ENCODE measurements at places on chromosomes 6 and 20.
A peak's percentile ranks its signal among the peaks of the same experiment; 100 is the strongest.

DNA sequence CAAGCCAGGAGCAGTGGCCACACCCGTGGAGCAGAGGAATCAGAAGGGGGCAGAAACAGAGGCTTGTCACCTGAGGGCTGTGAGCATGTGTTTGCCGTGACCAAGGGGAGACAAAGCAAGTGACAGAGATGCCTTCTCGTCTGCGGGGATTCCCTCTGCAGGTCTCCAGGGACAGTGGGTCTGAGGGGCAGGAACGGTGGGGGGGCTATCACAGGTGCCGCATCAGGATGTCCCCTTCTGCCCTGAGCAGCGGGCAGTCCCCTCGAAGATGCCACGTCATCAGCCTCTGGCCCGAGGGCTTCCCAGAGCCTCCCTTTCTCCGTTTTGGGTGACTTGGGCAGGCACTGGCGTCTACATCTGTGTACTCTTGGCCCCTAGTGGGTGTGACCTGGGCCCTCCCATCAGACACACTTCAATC is 338.7 kb downstream of the PREX1 start:
- DNase-seq: no peak

GRCh38 chr6:43455531-43456428 is at the start of gene DLK2:
Gene DLK2 (minus strand): TSS chr6:43455548. CDS start chr6:43454825, 723 bp downstream.
- peak; percentile 76 for DNase-seq

DNA sequence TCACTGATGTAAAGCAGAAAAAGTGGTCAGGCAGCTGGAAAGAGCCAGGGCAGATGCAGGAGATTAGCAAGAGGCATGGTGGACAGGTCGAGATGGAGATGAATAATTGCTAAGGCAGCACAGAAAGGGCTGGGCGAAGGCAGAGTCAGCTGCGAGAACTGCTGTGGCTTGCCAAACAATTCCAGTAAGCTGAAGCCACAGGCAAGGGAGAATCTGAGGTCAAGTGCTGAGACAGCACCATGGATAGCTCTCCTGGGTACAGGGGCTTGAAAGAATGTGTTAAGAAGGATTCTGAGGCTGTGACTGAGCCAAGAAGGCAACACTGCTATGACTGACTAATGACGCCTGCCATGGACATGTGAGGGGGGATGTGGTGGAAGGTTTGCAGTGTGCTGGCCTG is 220.8 kb upstream of the FOXA2 start:
- DNase-seq: no peak

- DNase-seq: no peak
Measured at GRCh38 chr6:53579338-53579737, 34.4 kb upstream of the GCLC start.

DNA sequence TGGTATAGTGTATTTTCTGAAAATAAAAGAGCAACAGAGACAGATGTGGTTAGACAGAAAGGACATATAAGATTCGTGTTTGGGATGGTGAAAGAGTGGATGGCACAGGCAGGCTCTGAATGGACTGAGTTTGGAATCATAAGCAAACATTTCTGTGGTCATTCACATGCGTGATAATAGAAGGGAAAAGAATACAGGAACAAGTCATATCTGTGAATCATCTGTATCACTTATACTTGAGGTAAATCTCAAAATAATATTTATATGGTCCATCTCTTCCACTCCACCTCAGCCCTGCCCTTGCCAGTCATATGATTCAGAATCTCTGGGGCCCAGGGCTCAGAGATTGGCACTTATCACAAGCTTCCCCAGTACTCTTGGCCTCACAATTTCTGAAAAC is 535.1 kb downstream of the BCKDHB start:
- DNase-seq: no peak

- DNase-seq: no peak
Measured at GRCh38 chr20:869606-870005, 36.1 kb downstream of the FAM110A start.

DNA sequence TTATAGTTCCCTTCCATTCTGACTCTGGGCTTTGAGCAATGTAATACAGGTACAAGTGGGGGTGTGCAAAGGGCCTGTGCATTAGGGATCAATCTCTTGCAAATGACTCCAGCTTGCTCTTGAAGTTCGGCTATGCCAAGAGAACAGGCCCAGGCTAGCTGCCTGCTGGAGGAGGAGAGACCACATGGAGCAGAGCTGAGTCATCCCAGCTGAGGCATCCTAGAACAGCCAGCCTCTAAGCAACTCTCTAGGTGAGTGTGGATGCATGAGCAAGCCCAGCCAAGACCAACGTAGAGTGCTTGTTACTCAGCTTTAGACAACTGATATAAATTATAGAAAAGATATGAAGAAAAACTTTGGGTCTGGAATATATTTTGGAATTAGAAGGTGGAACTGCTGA is 47.6 kb upstream of the RBM24 start:
- DNase-seq: no peak

- DNase-seq: peak; percentile 73
Measured at GRCh38 chr6:159100395-159101182, 55.8 kb upstream of the TAGAP start.

DNA sequence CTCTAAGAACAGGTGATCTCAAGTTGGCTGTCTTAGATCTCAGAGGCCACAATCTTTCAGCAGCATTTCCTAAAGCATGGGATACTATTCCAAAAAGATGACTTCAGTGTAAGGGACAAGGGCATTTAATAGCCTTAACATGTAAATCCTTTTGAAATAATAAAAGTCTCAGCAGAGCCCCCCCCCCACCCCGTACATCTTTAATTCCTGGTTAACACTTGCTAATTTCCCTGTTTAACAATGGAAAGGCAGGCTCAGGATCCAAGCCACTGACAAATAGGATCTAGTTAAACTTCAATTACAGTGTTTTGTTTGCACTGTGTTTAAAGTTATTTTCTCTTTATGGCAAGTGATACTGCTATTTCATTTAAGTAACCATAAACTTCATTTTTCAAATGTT is 12.0 kb downstream of the TASP1 start:
- DNase-seq: no peak

- DNase-seq: no peak
Measured at GRCh38 chr6:159684013-159684304, 9.1 kb downstream of the SOD2 start.

DNA sequence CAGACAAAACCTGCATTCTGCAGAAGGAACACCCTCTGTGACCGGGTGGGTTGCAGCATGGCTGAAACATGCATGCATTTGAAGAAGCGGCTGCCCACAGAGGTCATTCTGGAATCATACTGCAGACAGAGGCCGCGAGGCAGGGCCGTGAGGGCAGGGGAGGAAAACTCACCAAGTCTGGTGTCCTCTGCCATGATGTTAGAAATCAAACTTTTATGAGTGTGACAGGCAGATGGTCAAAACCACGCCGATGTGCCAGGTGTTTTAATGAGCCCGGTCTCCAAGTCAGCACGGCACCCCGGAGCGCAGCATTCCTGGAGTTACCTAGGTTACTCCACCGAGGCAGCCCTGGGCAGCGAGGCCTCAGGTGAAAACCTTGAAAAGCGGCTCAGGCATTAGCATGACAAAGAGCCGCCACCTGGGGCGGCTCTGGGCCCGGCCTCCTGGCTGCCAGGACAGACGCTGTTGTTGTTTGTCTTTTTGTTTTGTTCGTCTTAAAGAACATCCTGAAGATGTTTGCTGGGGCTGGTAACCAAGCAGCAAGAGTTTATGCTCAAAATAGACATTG is 255.6 kb downstream of the ERMARD start:
- DNase-seq: peak; percentile 38

DNA sequence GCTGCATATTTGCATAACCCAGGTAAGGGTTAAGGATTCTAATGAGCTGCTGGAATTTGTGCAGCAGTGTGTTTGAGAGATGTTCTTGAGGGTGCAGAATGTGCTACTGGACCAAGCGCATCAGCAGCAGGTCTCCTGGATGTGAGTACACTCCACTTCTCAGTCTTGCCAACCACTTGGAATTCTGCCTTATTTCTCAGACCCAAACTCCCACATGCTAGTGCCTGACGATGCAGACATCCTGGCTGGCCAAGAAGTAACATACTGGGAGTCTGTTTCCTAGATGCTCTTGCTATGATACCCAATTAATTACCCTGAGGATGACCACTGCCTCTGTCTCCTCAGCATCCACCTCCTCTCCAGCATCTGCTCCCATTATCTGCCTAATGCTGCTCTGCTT is 186.6 kb downstream of the MOXD1 start:
- DNase-seq: no peak

DNA sequence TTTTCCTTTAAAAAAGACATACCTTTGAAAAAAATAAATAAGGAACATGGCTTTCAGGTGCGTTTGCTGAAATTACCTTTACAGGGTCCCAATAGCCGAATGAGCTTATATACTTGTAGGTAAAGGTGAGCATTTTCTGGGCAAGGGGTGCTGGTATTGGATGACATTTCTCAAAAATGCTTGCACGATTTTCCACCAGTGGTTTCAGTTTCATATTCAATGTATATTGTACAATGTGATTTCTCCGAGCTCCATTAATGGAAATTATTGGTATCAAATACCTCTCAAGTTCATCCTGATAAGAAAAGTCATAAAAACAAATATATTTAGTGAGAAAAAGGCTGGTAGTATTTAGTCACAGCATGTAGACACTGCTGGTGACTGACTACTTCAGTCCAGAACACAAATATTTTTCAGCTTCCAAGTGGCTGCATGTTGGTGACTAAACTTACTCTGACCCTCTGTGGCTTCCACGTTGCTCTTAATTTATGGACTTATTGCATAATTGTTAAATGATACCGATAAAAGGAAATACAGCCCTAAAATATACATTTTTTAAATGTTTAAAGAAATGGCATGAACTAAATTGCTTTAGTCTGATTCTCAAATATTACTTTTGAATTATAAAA is 32.9 kb upstream of the ZBTB24 start:
- DNase-seq: no peak

DNA sequence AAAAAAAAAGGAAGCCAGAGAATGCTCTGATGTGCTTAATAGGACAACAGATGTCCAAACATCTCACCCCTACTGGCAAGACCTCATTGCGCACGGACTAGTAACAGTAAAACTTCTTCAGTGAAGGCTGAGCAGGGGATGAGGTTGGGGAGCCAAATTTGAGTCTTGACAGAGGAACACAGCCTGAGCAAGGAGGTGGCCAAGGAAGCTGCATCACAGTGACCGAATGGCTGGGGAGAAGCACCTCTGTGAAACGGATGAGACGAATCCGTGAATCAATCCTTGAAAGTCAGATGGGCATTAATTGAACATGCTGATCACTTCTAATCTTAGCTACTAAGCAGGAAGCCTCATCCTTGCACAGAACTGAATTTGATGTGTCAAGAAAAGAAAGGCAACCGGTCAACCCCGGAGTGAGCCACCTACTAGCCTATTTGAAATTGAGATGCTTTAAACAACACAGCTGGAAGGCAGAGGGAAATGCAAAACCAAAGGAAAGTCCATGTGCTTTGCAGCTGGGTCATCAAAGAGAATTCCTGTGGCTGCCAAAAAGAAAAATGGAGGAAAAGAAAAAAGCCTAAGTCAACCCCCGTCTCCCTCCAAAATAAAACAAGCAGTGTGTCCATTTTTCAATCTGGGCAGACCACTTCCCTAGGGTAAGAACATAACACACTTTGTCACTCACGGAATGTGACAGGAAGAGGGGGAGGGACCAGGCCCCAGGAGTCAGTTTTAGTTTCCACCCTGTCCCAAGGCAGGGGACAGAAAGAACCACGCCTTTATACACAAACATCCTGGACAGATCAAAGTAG is 29.5 kb downstream of the PXDC1 start:
- no peak for DNase-seq

- DNase-seq: no peak
Measured at GRCh38 chr20:14288341-14289330, 48.8 kb downstream of the FLRT3 start.

DNA sequence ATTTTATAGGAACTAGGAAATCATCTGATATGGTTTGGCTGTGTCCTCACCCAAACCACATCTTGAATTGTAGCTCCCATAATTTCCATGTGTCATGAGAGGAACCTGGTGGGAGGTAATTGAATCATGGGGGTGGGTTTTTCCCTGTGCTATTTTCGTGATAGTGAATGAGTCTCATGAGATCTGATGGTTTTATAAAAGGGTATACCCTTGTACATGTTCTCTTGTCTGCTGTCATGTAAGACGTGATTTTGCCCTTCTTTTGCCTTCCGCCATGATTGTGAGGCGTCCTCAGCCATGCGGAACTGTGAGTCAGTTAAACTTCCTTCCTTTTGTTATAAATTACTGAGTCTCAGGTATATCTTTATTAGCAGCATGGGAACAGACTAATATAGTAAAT is 27.9 kb downstream of the EPM2A start:
- no peak for DNase-seq

DNA sequence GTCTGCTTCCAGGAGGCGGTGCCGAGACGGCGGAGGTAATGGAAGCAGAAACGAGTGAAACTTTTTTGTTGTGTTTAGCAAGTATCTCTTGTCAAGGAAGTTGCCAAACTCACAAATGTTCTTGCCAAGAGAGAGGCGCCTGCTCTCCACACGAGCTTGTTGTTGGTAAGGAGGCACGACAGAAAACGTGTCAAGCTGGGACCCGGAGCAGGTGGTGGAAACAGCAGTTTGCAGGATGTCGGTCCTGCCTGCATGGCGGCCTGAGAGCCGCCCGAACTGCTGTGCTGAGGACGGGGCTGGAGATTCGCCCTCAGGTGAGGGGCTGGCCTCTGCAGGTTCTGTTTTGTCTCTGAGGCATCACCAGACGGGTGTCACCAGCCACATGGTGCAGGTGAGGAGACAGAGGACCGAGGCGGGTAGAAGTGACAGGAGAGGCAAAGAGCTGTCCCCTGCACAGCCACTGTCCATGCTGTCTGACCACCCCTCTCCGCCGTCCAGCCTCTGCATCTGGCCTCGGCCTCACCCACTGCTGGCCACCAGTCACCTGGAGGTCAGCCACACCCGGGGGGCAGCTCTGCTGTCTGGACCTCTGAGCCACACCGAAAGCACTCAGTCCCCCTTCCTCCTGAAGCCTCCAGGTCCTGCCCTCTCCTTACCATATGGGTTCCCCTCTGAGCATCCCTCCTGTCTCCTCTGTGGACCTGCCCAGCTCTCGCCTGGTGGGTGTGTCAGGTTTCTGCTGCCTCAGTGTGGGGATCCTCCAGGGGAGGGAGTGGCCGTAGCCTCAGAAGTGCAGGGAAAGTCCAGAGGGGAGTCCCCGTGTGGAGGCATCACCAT is 261.5 kb downstream of the TAF4 start:
- DNase-seq: no peak

- DNase-seq: no peak
Measured at GRCh38 chr6:160247457-160247883, 11.2 kb downstream of the SLC22A2 start.

- DNase-seq: no peak
Measured at GRCh38 chr6:118589649-118590365, 41.7 kb downstream of the PLN start.

DNA sequence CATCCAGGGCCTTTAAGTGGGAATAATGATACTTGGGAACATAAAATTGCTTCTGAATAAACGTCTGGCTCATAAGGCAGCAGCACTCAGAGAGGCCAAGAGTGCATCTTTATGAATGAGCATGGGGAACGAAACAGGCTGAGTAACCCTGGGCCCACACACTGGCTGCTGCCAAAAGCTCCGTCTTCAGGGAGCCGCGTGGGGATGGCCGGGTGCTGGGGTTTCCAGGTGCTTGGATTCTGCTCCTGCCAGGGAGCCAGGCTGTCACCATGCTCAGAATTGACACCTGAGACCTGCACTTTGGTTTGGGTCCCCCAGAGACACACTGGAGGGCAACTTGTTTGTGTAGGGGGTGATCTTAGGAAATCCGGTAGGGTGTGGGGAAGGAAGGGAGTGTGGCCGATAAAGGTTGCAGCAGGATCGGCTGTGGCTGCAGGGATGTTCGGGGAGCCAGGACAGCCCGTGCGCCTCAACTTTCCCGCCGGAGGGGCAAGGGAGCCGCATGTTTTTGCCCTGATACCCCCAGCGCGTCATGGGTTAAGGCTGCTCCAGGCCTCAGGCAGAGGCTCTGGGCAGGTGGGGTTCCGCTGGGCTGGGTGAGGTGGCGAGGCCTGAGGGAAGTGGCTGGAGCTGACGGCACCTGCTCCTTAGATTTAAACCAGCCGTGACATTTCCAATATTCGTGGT is 101.8 kb downstream of the YTHDF1 start:
- no peak for DNase-seq

Data from activated CD8-positive, alpha-beta memory T cell treated with anti-CD3 and anti-CD28 coated beads for 24 hours (primary cell).